Stimulated activated CD8-positive, alpha-beta memory T cell treated with anti-CD3 and anti-CD28 coated beads, Interleukin-7, amount 100 ng/mL, for 1 hour (primary cell): ENCODE measurements at places on chromosomes 4 and X.

- no peak for DNase-seq
Observed at GRCh38 chr4:76644831-76645485, 209.9 kb downstream of the SHROOM3 start.

- no peak for DNase-seq
Observed at GRCh38 chrX:21813612-21814368, 25.6 kb upstream of the MBTPS2 start.

DNA sequence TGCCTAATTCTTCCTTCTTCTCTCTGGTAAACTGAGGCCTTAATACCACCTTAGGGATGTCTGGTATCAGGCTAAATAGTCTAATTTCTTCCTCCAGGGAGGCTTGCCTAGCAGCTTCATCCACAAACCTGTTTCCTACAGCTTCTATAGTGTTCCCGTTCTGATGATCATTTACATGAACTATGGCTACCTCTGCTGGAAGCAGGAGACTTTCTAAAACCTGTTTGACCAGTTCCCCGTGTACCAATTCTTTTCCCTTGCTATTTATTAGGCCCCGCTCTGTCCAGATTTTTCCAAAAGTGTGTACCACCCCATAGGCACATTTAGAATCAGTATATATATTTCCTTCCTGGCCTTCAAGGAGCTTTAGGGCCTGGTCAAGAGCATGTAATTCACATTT, 5.8 kb upstream of the USP38 start:
- no peak for DNase-seq

DNA sequence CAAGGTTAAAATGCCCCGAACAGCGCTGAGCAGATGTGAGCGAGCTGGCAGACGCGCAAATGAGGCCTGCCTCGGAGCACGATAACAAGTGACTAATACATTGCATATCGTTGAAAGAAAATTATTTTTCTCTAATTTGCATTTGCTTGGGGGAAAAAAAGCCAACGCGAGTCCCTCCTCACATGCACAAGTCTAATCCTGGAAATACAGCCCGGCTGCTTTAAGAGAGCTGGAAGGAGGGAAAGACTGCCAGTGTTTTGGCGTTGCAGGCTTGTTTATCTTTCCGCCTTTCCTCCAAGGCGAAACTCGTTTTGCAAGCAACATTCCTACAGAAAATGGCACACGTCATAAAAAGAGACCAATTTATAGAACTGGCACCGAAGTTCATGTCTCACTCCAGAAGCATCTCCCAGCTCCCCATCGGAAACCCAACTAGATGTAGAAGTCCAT, 12.6 kb downstream of the BCOR start:
- no peak for DNase-seq

DNA sequence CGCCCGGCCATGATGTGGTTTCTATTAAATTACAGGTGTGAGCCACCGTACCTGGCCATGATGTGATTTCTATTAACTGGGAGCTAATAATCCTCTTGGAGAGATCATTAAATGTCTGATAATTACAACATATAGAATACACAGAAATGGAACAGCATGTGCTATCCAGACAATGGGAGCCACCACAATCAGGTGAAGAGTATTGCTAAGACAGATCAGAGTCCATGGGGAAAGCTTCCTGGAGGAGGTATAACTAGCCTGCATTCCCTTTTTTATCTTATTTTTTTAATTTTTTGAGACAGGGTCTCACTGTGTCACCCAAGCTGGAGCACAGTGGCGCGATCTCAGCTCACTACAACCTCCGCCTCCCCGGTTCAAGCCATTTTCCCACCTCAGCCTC, 146.8 kb downstream of the CHRNA9 start:
- no peak for DNase-seq

DNA sequence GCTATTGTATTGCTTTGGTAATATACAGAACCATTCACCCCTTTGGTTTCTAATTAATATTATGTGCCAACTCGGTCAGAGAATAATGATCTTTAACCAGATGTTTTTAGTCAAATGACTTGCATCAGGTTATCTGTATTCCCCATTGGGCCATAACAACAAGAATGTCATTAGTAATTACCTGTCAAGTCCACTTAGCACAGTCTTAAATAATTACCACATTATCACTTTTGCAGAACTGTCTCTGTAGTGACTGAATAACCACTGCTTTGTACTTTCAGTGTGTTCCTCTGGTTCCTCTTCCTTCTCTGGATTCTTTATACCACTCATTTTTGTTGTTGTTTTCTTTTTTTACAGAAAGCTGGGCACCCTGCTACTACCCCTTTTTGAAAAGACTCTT, 257.7 kb upstream of the SPOCK3 start:
- no peak for DNase-seq

GRCh38 chrX:110120025-110120424, 117.1 kb downstream of the TMEM164 start:
- DNase-seq, result no peak

GRCh38 chr4:29540439-29541102, 1179.6 kb upstream of the PCDH7 start:
- no peak for DNase-seq

DNA sequence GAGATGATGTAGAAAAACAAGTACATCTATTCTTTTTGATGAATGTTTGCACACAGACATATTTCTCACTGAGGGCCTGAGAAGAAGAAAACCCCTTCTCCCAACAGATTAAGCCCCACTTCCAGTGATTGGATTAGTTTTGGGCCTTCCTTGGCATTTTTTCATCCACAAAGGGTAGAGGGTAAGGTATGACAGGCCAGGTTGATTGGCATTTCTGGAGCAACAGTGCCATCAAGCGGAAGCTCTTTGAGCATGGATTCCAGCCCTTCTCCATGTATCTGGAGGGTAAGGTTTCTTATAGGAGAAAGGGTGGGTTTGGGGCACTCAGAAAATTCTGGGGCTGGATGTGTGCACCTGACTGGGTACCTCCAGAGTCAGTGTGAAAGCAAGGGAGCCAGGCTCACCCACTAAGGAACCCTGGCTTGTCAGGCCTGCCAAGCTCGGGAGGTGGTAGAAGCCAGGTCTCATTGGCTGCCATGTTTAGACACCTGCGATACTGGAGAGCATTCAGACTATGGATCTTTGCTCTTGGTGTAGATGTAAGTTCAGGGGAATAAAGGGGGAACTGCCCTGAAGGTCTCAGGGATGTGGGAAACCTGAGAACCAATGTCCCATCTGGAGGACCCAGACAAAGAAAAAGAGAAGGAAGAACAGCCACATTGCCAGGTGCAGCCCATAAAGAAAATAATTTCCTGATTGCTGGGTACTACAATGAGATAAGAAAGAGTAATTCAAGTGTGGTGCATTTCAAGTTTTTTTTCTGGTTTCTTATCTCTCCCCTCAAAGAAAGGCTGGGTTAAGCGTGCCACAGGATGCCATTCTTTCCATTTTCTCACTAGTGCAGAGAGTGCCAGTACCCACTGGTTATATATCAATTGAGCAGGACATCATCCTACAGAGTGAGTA, 222.3 kb upstream of the AGTR2 start:
- no peak for DNase-seq

DNA sequence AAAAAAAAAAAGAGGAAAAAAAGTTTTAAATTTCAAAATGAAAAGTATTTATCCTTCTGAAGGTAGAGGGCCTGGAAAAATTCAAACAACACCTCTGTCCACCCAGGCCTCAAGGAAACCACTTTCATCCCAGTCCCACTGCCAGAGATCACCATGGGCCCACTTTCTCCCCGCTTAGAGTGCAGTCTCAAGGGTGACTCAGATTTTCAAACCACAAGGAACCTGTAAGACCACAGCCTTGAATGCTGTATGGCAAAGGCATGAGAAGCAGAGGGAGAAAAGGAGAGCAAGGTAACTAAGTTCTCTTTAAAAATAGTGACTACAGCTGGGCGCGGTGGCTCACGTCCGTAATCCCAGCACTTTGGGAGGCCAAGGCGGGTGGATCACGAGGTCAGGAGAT, 87.9 kb upstream of the PACRGL start:
- DNase-seq, result no peak

GRCh38 chrX:116757491-116757890, 294.7 kb upstream of the CT83 start:
- DNase-seq, result no peak

GRCh38 chr4:39446842-39447573, 11.7 kb downstream of the RPL9 start:
- DNase-seq, result no peak

- DNase-seq, result no peak
Observed at GRCh38 chr4:180134091-180134866, 2108.9 kb upstream of the TENM3 start.

- DNase-seq, result no peak
Observed at GRCh38 chr4:146639506-146639932, 826 bp downstream of the POU4F2 start.

DNA sequence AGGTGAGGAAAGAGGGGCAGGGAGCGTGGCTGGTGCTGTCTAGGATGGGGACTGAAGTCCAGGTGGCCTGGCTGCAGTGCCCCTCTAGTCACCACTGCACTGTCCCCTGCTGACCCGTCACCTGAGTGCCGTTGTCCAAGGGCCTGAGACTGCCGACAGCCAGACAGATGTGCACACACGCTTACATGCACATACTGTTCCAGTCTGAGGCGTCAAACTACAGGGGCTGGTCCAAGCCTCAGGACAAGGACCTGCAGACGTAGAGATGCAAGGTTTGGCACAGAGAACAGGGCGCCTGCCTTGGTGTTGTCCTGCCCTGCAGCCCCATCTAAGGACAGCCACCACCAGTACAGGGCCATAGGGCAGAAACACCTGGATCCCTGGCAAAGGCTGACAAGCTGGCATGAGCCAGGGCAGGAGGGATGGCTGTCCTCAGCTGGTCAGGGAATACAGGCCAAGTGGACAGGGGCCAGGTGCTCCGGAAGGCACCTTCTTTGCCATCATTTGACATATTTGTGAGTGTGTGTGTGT, 1.7 kb downstream of the SLC2A9 start:
- no peak for DNase-seq

GRCh38 chr4:101660607-101661006, 129.9 kb upstream of the BANK1 start:
- DNase-seq, result no peak

- DNase-seq, result no peak
Observed at GRCh38 chr4:31124008-31124585, 403.9 kb downstream of the PCDH7 start.

DNA sequence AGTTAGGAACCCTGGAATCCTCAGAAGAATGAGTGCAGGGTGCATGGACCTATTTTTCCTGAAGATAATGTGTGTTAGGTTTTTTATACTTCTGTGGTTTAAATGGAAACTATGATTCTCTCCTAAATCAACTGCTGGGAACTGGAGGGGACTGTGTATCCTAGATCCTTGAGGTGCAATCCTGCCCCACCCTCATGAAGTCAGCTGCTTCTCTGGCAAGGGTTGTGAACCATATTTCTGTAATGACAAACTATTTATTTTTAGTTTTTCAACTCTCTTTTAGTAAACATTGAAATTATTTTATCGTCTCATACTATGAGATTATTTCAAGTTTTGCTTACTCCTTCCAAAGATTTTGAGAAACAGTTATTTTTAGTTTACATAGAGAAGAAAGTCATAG, 25.8 kb upstream of the VEGFC start:
- DNase-seq, result no peak

- no peak for DNase-seq
Observed at GRCh38 chr4:147157860-147158701, 212.4 kb upstream of the TTC29 start.

- no peak for DNase-seq
Observed at GRCh38 chr4:129561886-129562671, 466.1 kb downstream of the C4orf33 start.

GRCh38 chrX:106774981-106775380, 27.5 kb upstream of the TBC1D8B start:
- no peak for DNase-seq

- DNase-seq, result no peak
Observed at GRCh38 chrX:135688137-135688536, 25.3 kb upstream of the CT45A1 start.

DNA sequence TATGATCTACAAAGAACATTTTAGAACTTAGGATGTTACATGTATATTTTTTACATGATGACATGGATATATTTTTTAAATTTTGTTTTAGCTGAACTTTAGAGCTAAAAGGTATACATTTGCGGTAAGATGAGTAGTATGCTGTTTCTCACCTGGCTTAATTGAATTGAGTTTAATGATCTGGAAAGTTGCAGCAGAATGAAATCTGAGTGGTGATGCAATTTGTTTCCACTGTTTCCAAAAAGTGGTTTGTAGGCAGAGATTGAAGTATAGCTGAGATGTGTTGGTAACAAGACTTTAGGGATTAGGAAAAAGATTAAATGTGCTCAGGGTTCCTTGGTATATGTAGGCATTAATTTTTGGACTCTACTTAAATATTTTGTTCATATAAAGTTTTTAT, 68.1 kb downstream of the HPF1 start:
- DNase-seq, result no peak

DNA sequence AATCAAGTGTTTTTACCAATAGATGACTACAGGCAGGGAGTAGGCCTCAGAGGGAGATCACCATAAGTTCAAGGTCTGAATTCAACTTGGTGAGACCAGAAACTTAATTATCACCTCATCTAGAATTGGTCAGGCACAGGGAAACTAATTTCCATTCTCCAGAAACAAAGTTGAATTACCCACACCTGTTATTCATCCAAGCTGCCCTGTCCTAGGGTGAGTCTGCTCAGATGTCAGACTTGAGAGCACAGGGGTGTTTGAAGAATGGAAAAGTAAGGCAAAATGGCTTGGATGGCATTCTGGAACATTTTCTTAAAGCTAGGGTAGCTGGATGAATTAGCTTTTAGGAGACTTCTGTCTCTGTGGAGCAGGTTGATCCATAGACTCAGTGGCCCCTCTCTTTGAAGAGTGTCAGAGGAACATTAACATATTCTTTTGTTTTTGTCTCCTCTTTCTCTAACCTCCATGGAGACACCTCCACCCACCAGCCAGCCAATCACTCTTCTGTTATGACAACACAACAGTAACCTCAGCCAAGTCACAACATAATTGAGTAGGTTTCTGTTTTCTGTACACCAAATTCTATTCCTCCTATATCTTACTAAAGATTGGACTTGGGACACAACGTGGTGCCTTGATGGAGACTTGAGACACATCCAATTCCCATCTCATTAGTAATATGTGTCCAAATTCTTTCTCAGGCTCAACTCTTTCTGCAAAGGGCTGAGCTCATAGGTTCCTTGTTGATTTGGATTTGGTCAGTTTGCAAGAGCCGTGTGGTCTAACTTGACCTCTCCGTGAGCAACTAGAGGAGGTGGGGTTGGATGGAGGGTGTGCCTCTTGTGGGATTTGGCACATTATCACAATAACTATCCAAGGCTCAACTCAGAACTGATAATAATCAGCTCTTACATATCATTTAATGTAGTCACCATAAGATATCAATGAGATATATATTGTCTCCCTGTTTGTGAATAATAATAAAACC, 45.1 kb downstream of the VSIG4 start:
- DNase-seq, result no peak

GRCh38 chr4:36209941-36210649, 34.2 kb downstream of the ARAP2 start:
- DNase-seq, result no peak

- no peak for DNase-seq
Observed at GRCh38 chr4:101000496-101000895, 346.8 kb downstream of the PPP3CA start.

DNA sequence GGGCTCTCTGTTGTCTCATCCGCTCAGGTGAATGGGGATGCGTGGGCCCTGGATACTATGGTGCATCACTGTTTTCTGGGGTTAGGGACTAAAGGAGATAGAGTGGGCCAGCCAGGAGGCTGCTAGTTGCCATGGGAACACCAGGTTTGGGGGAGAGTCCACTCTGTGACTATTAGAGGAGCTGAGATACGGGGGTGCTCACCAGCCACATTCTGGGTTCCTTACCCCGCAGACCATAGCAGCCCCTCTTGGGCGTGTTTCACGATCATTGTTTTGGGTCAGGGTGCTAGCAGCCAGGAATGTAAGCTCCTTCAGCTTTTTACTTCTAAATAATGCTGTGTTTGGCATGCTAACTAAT, 4.6 kb downstream of the EFNB1 start:
- no peak for DNase-seq

- DNase-seq, result no peak
Observed at GRCh38 chr4:89486673-89487072, 179.1 kb upstream of the GPRIN3 start.
